Panc1 (cell line): ENCODE measurements at places on chromosomes 13 and 19. TPM values are rescaled to one million over a fixed set of nuclear protein-coding genes. Genes with fewer than 3 reads are reported as not detected.

Gene ACP5
- 0.85 TPM for total RNA-seq

Gene ZNF791
- 19.0 TPM for total RNA-seq

GRCh38 chr13:77306458-77306857 is 20.4 kb downstream of the MYCBP2 start:
- no peak overlapping the region for H3K4me3 ChIP-seq
- peaks cover 7% of the 10 kb centered on the region for H3K4me1 ChIP-seq
- no peak for DNase-seq
- H3K36me3 ChIP-seq = no peaks in the 10 kb centered on the region
- H3K27ac ChIP-seq = no peak overlapping the region

Gene CNN1
- total RNA-seq = 0.98 TPM

DNA sequence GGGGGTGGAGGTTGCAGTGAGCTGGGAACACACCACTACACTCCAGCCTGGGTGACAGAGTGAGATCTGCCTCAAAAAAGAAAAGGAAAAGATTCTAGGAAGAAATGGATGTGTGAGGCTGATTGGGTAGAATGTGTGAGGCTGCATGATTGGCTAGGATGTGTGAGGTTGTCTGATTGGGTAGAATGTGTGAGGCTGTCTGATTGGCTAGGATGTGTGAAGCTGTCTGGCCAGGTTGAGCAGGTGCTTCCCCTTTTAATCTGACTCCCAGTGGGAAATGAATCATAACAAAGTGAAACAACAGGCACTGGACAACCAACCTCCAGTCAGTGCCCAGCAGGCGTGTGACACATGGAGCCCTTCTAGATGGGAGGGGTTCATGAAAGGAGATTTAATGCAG is 14.7 kb downstream of the C13orf46 start:
- H3K36me3 ChIP-seq = no peaks in the 10 kb centered on the region
- no peak overlapping the region for H3K27ac ChIP-seq
- no peaks in the 10 kb centered on the region for H3K27me3 ChIP-seq
- H3K4me3 ChIP-seq = no peak overlapping the region
- no peak for DNase-seq

GRCh38 chr19:44807652-44808462 is 1.0 kb upstream of the BCAM start:
- H3K27me3 ChIP-seq = no peaks in the 10 kb centered on the region
- H3K4me1 ChIP-seq = peaks cover 13% of the 10 kb centered on the region
- peak overlapping the region; percentile 35; the same call in 1 of the 2 replicates for H3K4me3 ChIP-seq
- peak overlapping the region; percentile 26 for H3K27ac ChIP-seq

GRCh38 chr13:92122186-92122853 is 723.9 kb downstream of the GPC5 start:
- DNase-seq = no peak
- H3K36me3 ChIP-seq = no peaks in the 10 kb centered on the region
- no peaks in the 10 kb centered on the region for H3K4me1 ChIP-seq
- H3K27me3 ChIP-seq = no peaks in the 10 kb centered on the region
- H3K4me3 ChIP-seq = no peak overlapping the region

GRCh38 chr13:56015919-56016318 is 1124.8 kb upstream of the PRR20A start:
- H3K27ac ChIP-seq = no peak overlapping the region
- no peaks in the 10 kb centered on the region for H3K36me3 ChIP-seq
- no peak overlapping the region for H3K4me3 ChIP-seq

DNA sequence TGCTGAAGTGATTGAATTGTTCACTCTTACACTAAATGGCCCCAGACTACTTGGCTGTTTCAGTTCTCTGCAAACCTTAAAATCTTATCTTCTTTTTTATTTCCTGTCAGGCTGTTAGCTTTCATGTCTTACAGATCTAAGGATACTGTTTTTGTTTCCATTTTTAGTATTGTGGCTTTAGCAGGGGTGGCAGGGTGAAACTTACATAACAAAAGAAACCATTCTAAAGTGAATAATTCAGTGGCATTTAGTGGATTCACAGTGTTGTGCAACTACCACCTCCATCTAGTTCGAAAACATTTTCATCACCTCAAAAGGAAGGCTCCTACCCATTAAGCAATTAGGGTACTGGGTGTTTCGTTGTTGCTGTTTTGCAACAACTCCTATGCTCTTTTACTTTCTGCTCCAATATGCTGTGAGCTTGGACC is 19.8 kb downstream of the TMEM272 start:
- no peak for DNase-seq
- H3K27me3 ChIP-seq = peaks cover 4% of the 10 kb centered on the region; the same call in 1 of the 2 replicates
- H3K4me3 ChIP-seq = no peak overlapping the region
- no peak overlapping the region for H3K27ac ChIP-seq

GRCh38 chr13:23516702-23517101 is 53.5 kb upstream of the TNFRSF19 start:
- H3K27me3 ChIP-seq = peaks cover 8% of the 10 kb centered on the region; the same call in 1 of the 2 replicates
- no peaks in the 10 kb centered on the region for H3K36me3 ChIP-seq
- H3K27ac ChIP-seq = no peak overlapping the region
- H3K4me1 ChIP-seq = no peaks in the 10 kb centered on the region
- no peak for DNase-seq
- H3K4me3 ChIP-seq = no peak overlapping the region

Gene NDUFS7
- 73.0 TPM for total RNA-seq

DNA sequence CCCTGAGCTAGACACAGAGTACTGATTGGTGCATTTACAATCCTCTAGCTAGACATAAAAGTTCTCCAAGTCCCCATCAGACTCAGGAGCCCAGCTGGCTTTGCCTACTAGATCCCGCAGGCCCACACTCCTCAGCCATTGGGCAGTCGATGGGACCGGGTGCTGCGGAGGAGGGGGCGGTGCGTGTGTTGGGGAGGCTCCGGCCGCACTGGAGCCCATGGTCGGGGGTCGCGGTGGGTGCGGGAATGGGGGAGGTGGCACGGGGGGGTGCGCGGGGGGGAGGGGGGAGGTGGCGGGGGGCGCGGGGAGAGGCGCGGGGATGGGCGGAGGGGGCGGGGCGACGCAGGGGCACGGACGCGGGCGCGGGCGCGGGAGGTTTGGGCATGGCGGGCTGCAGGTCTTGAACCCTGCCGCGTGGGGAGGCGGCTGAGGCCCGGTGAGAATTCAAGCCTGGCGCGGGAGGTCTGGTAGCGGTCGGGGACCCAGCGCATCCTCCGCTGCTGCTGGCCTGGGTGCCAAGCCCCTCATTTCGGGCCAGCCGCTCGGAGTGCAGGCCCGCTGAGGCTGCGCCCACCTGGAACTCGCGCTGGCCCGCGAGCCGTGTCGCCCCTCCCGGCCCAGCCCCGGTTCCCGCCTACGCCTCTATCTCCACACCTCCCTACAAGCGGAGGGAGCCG is 674.1 kb downstream of the SLITRK5 start:
- DNase-seq = no peak
- H3K27me3 ChIP-seq = no peaks in the 10 kb centered on the region

GRCh38 chr13:42874221-42874620 is 92.8 kb downstream of the FAM216B start:
- H3K4me1 ChIP-seq = no peaks in the 10 kb centered on the region
- no peaks in the 10 kb centered on the region for H3K27me3 ChIP-seq
- H3K27ac ChIP-seq = no peak overlapping the region
- no peaks in the 10 kb centered on the region for H3K36me3 ChIP-seq

Gene FLT3LG
- total RNA-seq = 1.5 TPM

Gene ZNF559
- total RNA-seq = 8.1 TPM

GRCh38 chr19:49361438-49362047 is 673 bp downstream of the TEAD2 start:
- H3K27ac ChIP-seq = peak overlapping the region; percentile 77
- H3K4me3 ChIP-seq = peak overlapping the region; percentile 60
- no peaks in the 10 kb centered on the region; the same call in 1 of the 2 replicates for H3K4me1 ChIP-seq
- DNase-seq = no peak
- H3K36me3 ChIP-seq = peaks cover 3% of the 10 kb centered on the region; the same call in 1 of the 2 replicates

GRCh38 chr19:49779731-49780555 is 13.1 kb downstream of the AP2A1 start:
- H3K4me3 ChIP-seq = no peak overlapping the region
- no peaks in the 10 kb centered on the region for H3K27me3 ChIP-seq
- H3K36me3 ChIP-seq = no peaks in the 10 kb centered on the region
- H3K27ac ChIP-seq = no peak overlapping the region
- DNase-seq = no peak

Gene RNF17
- total RNA-seq = not detected

Gene KXD1
- total RNA-seq = 106 TPM

Gene NANOS3
- 0.33 TPM for total RNA-seq

DNA sequence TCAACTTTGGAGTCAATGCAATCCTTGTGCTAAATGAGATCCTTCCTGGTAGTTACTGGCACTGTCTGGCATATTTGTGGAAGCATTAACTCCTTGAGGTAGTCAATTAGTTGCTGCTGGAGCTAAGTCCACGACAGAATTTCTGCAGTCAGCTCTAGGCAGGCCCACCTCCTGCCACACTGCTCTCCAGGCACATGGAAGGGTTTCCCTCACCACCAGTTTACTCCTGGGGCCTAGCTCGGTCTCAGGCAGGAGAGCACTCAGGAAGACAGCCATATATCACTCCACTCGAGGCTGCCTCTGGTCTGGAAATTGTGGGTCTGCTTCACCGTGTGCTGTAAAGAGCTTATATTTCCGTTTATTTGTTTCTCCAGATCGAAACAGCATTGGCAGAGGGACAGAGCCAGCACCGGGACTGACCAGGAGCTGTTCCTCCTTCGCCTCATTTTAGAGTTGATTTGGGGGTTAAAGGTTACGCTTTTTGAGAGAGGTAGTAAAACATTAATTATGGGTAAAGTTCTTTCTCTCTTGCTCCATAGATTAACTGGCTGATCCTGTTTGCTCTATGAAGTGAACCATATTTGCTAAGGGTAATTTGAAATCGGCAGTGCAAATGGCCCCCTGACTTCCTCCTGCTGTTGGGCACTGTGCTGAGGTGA is 20.6 kb upstream of the GTF3A start:
- H3K4me1 ChIP-seq = peaks cover 5% of the 10 kb centered on the region; the same call in 1 of the 2 replicates
- H3K36me3 ChIP-seq = no peaks in the 10 kb centered on the region
- no peaks in the 10 kb centered on the region for H3K27me3 ChIP-seq
- no peak overlapping the region for H3K27ac ChIP-seq
- DNase-seq = no peak
- no peak overlapping the region for H3K4me3 ChIP-seq

Gene FFAR1
- total RNA-seq = not detected

DNA sequence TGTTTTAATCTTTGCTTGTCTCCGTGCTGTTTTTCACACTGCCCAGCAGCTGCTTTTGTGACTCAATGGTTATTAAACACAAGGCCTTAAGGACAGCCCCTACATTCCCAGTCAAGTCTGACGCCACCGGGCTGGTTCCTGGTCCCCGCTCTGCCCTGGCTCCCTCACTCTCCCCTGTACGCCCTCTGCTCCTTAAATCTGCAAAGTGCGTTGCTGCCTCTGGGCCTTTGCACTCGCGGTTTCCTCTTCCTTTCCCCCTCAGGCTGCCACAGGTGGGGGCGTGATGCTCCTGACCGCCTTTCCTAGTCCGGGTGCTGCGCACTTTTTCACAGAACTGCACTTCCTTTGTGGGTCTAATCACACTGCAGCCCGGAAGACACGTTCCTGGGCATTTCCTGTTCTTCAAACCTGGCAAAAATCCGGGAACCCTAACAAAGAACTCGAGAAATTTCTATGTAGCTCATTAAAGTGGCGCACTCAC is 25.6 kb downstream of the NOSIP start:
- no peaks in the 10 kb centered on the region; the same call in 1 of the 2 replicates for H3K36me3 ChIP-seq
- no peak overlapping the region for H3K27ac ChIP-seq

DNA sequence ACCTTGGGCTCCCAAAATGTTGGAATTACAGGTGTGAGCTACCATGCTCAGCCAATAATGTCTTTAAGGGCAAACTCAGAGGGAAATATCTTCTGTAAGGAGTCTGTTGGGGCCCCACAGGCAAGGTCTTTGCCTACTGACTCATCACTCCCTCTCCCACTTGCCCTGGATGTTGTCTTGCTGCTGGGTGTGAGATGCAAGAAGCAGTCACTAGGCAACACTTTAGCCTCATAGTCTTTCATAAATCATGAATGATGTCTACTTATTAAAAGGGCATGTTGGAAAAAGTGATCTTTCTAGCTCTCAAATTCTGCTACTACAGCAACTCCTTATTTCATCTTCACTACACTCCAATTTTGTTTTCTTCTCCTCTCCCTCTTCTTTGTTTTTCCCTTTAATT is 34.6 kb upstream of the SLC10A2 start:
- no peak overlapping the region for H3K27ac ChIP-seq
- H3K27me3 ChIP-seq = no peaks in the 10 kb centered on the region
- H3K4me1 ChIP-seq = no peaks in the 10 kb centered on the region
- no peak for DNase-seq
- H3K4me3 ChIP-seq = no peak overlapping the region

DNA sequence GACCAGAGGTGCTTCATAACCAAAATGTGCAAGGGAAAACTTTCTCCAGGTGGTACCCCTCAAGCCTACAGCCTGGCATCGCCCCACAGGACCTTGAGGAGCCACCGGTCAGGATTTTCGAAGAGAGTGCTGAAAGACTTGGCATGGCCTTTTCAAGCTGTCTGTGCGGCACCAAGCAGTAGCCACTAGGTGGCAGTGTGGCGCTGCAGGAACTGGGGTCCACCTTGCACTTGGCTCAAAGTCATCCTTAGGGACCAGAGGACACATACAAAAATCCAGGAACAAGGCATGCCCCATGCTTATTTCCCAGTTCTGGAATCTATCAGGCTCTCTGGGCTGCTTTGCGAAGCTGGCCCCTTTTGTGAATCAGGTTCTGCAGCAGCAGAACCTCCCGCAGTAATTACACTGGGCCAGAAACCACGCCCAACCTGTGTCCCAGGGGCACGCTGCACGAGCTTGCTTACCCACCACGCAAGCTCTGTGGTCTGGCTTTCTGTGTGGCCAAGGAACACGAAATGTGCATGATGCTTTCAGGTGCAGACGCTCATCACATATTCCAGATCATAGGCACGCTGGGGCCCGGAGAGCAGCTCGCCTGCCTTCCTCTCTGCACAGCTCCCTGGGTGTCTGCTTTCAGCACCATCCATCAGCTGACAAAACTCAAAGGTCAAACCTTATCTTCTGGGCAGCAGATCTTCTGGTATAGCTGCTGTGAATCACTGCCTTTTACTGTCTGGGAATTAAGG is 87.2 kb downstream of the SLC7A1 start:
- no peaks in the 10 kb centered on the region for H3K36me3 ChIP-seq
- DNase-seq = peak; percentile 56
- H3K4me3 ChIP-seq = no peak overlapping the region
- H3K27me3 ChIP-seq = no peaks in the 10 kb centered on the region
- no peaks in the 10 kb centered on the region for H3K4me1 ChIP-seq

- no peak for DNase-seq
- no peaks in the 10 kb centered on the region for H3K27me3 ChIP-seq
- no peak overlapping the region for H3K4me3 ChIP-seq
- no peaks in the 10 kb centered on the region for H3K36me3 ChIP-seq
Observed at GRCh38 chr19:9381361-9381785, 18.6 kb downstream of the ZNF177 start.

GRCh38 chr13:79311386-79311785 is 94.7 kb downstream of the RBM26 start:
- DNase-seq = no peak
- H3K27ac ChIP-seq = no peak overlapping the region
- no peaks in the 10 kb centered on the region for H3K27me3 ChIP-seq
- H3K4me1 ChIP-seq = no peaks in the 10 kb centered on the region; the same call in 1 of the 2 replicates
- H3K36me3 ChIP-seq = peaks cover 2% of the 10 kb centered on the region; the same call in 1 of the 2 replicates
- H3K4me3 ChIP-seq = no peak overlapping the region
